B cell (primary cell): ENCODE measurements at places on chromosomes 16 and 17. TPM values are rescaled to one million over a fixed set of nuclear protein-coding genes. Genes with fewer than 3 reads are reported as not detected.

- peak overlapping the region; percentile 21 for H3K27ac ChIP-seq
- H3K27me3 ChIP-seq = no peaks in the 10 kb centered on the region
- no peak for DNase-seq
- H3K4me1 ChIP-seq = peaks cover 18% of the 10 kb centered on the region
- no peak overlapping the region for H3K4me3 ChIP-seq
Observed at GRCh38 chr16:70302745-70303144, 3.8 kb downstream of the DDX19B start.

- no peak overlapping the region for H3K4me3 ChIP-seq
- no peaks in the 10 kb centered on the region for H3K4me1 ChIP-seq
- H3K27ac ChIP-seq = no peak overlapping the region
- no peak for DNase-seq
Observed at GRCh38 chr16:70689035-70689969, 3.4 kb upstream of the MTSS2 start.

- DNase-seq = peak; percentile 60
- H3K27me3 ChIP-seq = peaks cover 3% of the 10 kb centered on the region
- no peak overlapping the region for H3K27ac ChIP-seq
Observed at GRCh38 chr17:78484271-78485246, 92.6 kb downstream of the DNAH17 start.

GRCh38 chr16:50708373-50709060 is 15.1 kb downstream of the NOD2 start:
- no peak overlapping the region for H3K4me3 ChIP-seq
- H3K27me3 ChIP-seq = no peaks in the 10 kb centered on the region
- H3K36me3 ChIP-seq = no peaks in the 10 kb centered on the region
- H3K27ac ChIP-seq = no peak overlapping the region

GRCh38 chr16:58042886-58043515 is 17.4 kb downstream of the MMP15 start:
- H3K36me3 ChIP-seq = no peaks in the 10 kb centered on the region
- no peaks in the 10 kb centered on the region for H3K27me3 ChIP-seq
- DNase-seq = no peak
- H3K27ac ChIP-seq = no peak overlapping the region
- H3K4me3 ChIP-seq = no peak overlapping the region

GRCh38 chr17:8151120-8151640 is 1.0 kb downstream of the PER1 start:
- peak overlapping the region; percentile 80 for H3K27ac ChIP-seq
- H3K4me3 ChIP-seq = peak overlapping the region; percentile 9
- H3K27me3 ChIP-seq = no peaks in the 10 kb centered on the region
- no peaks in the 10 kb centered on the region for H3K36me3 ChIP-seq
- peaks cover 64% of the 10 kb centered on the region for H3K4me1 ChIP-seq

The HCRT gene
- total RNA-seq = not detected in 2 replicates
